Activated T-cell treated with anti-CD3 and anti-CD28 coated beads, Interleukin-2, amount 50 U/mL, for 72 hours (primary cell): ENCODE measurements at places on chromosomes 3 and 15.

- no peaks in the 10 kb centered on the region for H3K27me3 ChIP-seq
- H3K27ac ChIP-seq = peak overlapping the region; percentile 12
- H3K36me3 ChIP-seq = peaks cover 4% of the 10 kb centered on the region
- no peak overlapping the region for H3K4me3 ChIP-seq
Observed at GRCh38 chr15:40029979-40030893, 8.7 kb downstream of the SRP14 start.

DNA sequence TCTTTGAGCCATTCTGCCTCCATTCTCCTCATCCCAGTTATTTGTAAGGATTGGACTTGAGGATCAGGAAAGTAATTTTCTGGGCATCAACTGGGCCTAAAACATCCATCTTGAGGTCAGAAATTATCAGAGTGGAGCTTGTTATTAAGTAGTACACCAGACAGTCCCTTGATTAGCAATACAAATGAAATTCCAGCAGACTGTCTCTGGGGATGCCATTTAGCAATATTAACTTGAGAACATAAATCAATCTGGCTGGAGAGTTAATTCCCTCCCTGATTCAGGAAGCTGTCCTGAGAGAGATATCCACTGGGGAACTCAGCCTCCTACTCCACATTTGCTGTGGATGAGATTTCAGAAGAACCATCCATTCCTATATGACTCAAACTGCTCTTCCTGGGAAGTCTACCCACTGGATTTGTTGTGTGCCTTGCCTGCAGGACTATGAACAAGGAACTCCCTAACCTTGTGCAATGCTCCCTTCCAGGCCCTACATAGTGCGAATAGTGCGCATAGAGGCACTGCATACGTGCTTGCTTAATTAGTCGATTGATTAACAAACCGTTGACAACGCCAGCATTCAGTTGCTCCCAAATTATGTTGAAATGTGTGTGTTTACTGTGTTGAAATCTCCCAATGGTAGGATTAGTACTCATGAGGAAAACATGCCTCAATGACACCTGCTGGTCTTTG lies 36.1 kb upstream of the MTMR14 start:
- no peaks in the 10 kb centered on the region for H3K4me1 ChIP-seq
- no peaks in the 10 kb centered on the region for H3K36me3 ChIP-seq
- peaks cover 5% of the 10 kb centered on the region for H3K27me3 ChIP-seq
- H3K4me3 ChIP-seq = no peak overlapping the region
- DNase-seq = no peak

- H3K27me3 ChIP-seq = no peaks in the 10 kb centered on the region
- peak overlapping the region; percentile 92 for H3K27ac ChIP-seq
- H3K36me3 ChIP-seq = peaks cover 2% of the 10 kb centered on the region
Observed at GRCh38 chr15:60568301-60568742, 89.4 kb upstream of the ICE2 start.

DNA sequence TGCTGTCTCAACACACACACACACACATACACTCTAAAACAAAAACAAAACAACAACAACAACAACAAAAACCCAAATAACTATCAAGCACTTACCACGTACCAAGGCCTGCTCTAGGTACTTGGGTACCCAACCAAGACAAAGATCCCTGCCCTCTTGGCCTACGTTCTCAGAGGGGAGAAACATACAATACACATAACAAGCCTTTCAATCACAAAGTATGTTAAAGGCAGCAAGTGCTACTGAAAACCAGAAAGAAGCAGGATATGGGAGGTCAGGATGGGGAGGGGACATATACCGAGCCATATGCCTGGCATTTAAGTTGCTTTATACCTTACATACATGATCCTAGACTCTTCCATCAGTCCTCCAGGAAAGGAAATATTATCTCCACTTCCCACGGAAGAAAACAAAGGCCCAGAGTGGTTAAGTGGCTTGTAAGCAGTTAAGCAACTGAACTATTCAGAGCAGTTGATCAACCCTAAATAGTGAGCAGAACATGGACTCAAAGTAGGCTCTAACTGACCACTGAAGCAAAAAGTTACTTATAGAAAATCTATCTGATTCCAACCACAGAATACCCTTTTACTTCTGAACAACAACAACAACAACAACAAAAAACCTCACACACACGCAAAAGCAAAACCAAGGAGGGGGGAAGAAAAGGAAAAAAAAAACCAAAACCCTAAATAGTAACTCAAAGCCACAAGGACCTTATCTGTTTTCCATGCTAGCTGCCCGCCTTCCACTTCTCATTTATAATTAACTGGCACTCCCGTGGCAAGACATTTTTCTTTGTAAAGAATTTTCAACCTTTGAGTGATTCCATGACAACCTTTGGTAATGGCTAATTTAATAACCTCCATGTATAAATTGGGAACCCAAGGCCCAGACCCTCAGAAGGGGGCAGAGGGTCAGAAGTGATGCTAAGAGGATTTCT lies 21.0 kb downstream of the PRICKLE2 start:
- peaks cover 12% of the 10 kb centered on the region for H3K27me3 ChIP-seq
- peaks cover 3% of the 10 kb centered on the region for H3K36me3 ChIP-seq
- no peak for DNase-seq
- no peaks in the 10 kb centered on the region for H3K4me1 ChIP-seq
- no peak overlapping the region for H3K4me3 ChIP-seq

DNA sequence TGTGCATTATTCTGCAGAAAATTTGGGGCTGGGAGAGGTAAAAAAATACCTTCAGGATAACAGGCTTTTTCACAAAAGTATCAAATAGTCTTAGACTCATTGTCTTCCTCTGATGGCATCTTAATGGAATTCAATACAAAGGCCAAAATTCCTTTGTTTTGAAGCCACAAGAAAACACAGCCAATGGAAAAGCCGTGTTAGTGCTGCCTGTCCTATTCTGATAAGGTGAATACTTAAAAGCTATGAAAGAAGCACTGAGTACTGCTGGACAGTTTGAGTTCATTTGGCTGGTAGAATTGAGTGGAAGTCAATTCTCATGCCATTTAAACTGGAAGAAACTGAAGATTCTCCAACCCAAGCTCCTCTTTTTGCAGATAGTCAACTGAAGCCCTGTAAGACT lies 395.3 kb upstream of the TPRG1 start:
- DNase-seq = no peak

DNA sequence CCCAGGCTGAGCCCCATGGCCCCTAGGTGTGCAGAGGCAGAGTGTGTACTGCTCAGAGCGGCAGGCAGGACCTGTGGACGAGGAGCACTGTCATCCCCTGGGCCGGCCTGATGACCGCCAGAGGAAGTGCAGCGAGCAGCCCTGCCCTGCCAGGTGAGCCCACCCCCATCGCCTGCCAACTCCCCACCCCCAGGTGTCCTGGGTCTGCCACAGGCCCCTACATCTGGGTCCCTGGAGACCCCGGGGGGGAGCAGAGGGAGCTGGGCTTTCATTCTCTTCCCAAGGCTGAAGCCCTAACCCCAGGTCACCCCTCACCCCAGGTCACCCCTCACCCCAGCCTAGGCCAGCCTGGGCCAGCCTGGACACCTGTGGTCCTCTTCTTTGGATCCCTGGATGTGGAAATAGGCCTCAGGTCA lies 93.1 kb downstream of the TBC1D2B start:
- no peak overlapping the region for H3K4me3 ChIP-seq
- no peaks in the 10 kb centered on the region for H3K36me3 ChIP-seq
- H3K4me1 ChIP-seq = no peaks in the 10 kb centered on the region
- DNase-seq = no peak

- DNase-seq = no peak
- no peaks in the 10 kb centered on the region for H3K27me3 ChIP-seq
- H3K4me1 ChIP-seq = no peaks in the 10 kb centered on the region
Observed at GRCh38 chr15:34886134-34886533, 83.4 kb downstream of the AQR start.

DNA sequence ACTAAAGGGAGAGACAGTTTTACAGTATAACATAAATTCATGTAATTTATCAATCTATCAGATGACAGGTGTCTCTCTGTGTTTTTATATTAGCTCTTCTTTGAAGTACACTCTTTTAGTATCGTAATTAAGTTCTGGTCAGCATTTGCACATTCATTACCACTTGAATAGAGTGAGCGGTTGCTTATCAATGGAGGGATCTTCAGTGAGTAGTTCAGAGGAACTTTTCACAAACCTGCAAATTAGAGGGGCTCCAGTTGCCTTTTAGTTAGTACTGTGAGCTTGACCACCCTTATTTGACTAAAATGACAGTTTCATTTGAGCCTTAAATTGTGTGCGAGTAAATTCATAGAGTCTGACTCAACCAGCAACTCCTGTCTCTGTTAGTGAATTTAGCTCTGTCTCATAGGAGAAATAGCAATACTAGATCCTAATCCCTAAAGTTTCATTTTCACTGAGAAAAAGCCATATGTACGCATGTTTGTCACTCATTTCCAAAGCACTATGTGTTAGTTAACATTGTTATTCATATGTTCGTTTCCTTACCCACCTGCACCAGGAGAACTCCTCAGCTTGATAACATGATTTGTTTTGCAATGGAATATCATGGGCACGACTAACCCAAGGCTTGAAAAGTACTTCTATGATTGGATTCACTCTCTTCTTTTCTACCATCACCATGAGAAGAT lies 57.5 kb upstream of the ZBED2 start:
- peaks cover 17% of the 10 kb centered on the region for H3K4me1 ChIP-seq
- peak overlapping the region; percentile 91 for H3K27ac ChIP-seq
- H3K4me3 ChIP-seq = no peak overlapping the region
- DNase-seq = no peak
- peaks cover 20% of the 10 kb centered on the region for H3K36me3 ChIP-seq

DNA sequence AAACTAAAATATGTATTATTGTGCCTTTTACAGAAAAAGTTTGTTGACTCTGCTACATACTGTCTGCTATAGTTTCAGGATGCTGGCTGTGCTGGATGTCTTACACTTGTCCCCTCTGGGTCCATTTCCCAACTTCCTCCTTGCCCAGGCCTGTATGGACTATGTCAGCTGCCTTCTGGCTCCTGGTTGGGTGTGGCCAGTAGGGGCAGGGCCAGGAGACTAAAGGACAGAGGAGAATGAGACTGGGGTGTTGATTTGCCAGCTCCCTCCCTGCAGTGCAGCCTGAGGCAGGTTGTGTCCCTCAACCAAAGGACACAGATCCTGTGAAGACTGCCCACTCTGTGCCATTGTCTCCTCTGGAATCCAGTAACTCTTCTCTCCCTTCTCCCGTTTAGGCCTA lies 90.6 kb upstream of the UBE2E2 start:
- peaks cover 6% of the 10 kb centered on the region for H3K27me3 ChIP-seq
- no peak overlapping the region for H3K27ac ChIP-seq
- H3K36me3 ChIP-seq = no peaks in the 10 kb centered on the region
- DNase-seq = no peak

DNA sequence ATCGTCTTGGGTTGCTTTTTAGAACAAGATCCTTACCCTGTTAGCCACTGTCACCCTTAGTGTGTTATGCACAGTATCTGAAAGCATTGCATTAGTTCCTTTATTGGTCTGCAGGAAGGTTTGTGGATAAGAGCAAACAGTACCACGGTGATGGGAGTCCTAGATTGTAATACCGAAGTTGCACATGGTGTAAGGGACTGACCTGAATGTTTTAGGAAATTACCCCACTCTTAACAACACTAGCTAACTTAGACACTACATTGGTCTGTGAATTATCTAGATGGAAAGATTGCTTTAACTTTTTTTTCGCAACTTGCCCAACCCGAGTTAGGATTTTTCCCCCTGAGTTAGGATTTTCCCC lies 1.3 kb downstream of the STT3B start:
- H3K27me3 ChIP-seq = no peaks in the 10 kb centered on the region
- peak overlapping the region; percentile 98 for H3K27ac ChIP-seq
- H3K4me1 ChIP-seq = peaks cover 39% of the 10 kb centered on the region
- peaks cover 7% of the 10 kb centered on the region for H3K36me3 ChIP-seq

DNA sequence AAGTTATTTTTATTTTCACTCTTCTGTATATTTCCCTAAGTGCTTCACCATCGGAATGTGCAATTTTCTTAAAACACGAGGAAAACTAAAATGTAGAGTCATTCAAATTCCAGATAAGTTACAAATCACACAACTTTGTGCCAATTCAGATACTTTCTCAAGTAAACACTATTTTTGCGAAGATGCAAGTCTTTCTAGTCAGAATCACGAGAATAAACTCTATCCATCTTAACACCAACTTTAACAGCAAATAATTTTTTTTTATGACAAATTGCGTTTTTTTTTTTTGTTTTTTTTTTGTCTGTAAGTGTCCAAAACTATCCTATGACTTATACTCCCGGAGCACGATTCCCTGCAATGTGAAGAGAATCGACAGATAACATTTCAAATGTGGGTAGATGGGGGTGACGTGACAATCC lies 1.3 kb downstream of the STAG1 start:
- H3K4me1 ChIP-seq = peaks cover 57% of the 10 kb centered on the region
- peak overlapping the region; percentile 97 for H3K4me3 ChIP-seq
- H3K36me3 ChIP-seq = no peaks in the 10 kb centered on the region

DNA sequence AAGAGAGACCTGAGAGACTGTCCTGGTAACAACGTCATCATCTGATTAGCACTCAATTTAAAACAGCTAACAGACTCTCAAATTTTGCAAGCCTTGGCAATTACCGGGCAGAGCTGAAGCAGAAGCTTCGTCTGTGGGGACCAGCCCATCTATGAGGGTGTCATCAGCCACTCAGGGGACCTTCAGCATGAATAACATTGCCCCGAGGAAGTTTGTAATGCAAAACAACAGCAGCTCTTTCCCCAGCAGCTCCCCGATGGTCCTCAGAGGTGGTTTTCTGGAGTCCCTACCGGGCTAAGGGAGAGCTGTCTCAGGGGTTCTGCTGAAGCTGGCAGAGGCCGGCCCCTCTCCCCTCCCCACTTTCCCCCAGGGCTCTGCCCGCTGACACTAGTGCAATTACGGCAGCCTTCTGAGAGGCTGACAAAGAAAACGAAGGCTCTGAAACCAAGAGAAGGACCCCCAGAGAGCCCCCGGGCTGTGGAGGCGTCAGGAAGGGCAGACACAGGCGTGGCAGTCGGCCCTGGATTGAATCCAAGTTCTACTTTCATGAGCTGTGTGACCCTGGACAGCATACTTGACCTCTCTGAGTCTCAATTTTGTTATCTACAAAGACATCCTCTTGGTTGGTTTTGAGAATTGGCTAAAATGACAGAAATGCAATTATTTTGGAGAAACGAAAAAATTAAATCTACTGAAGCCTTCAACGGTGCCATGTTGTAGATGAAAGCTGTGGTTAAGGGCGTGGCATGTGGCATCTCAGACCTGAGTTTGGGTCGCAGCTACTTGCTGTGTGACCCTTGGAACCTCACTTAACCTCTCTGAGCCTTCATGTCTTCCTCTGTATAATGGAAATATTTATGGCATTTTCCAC lies 102.1 kb upstream of the TLE3 start:
- H3K36me3 ChIP-seq = no peaks in the 10 kb centered on the region
- DNase-seq = no peak
- no peaks in the 10 kb centered on the region for H3K4me1 ChIP-seq
- H3K27me3 ChIP-seq = no peaks in the 10 kb centered on the region
- no peak overlapping the region for H3K4me3 ChIP-seq
- no peak overlapping the region for H3K27ac ChIP-seq
